ENCODE measurements at places on chromosomes 1 and 21. TPM values are rescaled to one million over a fixed set of nuclear protein-coding genes. Genes with fewer than 3 reads are reported as not detected.

Gene TRAF3IP3
- 6.4 TPM for total RNA-seq

Gene GBP4
- 21.1 TPM for total RNA-seq

Gene FAM163A
- 0.10 TPM for total RNA-seq

Gene STX12
- total RNA-seq, result 87.3 TPM

Gene GABPA
- total RNA-seq, result 10.0 TPM

Gene SHISAL2A
- total RNA-seq, result not detected

Gene MYOM3
- 0.20 TPM for total RNA-seq

Gene MMEL1
- total RNA-seq, result 5.5 TPM

All from upper lobe of left lung (tissue), 6 donors.